ENCODE measurements at places on chromosomes 1 and 21. TPM values are rescaled to one million over a fixed set of nuclear protein-coding genes. Genes with fewer than 3 reads are reported as not detected.

Gene GADD45A
- total RNA-seq: 47.0 TPM

Gene C1orf21
- total RNA-seq: 1.2 TPM

Gene RIPPLY3
- total RNA-seq: not detected

Gene CASQ1
- not detected for total RNA-seq

Gene IL22RA1
- total RNA-seq: not detected

Gene RCAN1
- 2.9 TPM for total RNA-seq

Gene FCER1G
- 0.74 TPM for total RNA-seq

Gene MMP23B
- 0.99 TPM for total RNA-seq

Gene SPATA6
- 1.8 TPM for total RNA-seq

Gene ACTN2
- total RNA-seq: not detected

Gene CACNA1S
- total RNA-seq: not detected

Gene S100A7A
- total RNA-seq: not detected

Gene HRNR
- not detected for total RNA-seq

Gene HAO2
- not detected for total RNA-seq

Gene KIF26B
- 0.05 TPM for total RNA-seq

All from activated naive CD4-positive, alpha-beta T cell treated with anti-CD3 and anti-CD28 coated beads for 36 hours (primary cell).